Stimulated activated CD4-positive, alpha-beta T cell treated with anti-CD3 and anti-CD28 coated beads, Interleukin-1b, Interleukin-23, amount 100 ng/mL, for 1 hour (primary cell): ENCODE measurements at places on chromosomes 5 and 9.

DNA sequence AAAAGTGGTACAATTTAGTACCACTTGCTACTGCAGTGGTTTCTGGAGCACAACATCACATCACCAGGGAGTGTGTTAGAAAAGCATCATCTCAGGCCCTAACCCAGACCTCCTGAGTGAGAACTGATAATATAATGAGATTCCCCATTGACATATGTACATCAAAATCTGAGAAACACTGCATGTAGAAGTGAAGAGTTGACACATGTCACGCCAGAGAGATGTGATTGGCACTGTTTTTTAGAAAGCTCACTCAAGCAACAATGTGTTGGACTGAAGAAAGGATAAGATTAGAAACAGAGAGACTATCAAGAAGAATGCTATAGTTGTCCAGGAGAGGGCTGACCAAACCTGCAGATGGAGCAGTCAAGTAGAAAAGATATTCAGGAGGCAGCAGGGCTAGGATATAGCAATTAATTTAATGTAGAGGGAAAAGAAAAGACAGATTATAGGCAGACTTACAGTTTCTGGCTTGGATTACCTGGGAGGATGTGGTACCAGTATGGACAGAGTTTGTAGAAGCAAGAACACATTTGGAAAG is 324.4 kb upstream of the ADAMTSL1 start:
- no peak for DNase-seq

DNA sequence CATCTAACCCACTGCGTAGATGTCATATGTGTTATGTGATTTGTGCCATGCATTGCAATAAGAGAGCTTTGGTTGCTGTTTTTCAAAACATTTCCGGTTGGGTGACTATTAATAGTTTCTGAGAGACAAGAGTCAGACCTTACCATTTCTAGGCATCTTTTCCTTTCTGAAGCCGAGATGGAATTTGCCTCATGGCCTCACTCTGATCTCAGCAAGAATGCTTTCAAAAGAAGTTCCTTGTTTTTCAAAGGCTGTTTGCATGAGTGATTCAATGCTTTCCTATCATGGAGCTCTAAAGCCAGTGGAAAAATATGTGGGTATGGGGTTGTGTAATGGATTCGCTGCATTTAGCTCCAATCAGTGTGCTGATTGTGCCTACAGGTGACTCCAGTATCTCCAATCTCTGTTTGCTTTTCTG is 203.1 kb upstream of the PPP1R2B start:
- DNase-seq, result no peak

GRCh38 chr5:79642210-79642609 is 30.0 kb downstream of the TENT2 start:
- DNase-seq, result no peak

DNA sequence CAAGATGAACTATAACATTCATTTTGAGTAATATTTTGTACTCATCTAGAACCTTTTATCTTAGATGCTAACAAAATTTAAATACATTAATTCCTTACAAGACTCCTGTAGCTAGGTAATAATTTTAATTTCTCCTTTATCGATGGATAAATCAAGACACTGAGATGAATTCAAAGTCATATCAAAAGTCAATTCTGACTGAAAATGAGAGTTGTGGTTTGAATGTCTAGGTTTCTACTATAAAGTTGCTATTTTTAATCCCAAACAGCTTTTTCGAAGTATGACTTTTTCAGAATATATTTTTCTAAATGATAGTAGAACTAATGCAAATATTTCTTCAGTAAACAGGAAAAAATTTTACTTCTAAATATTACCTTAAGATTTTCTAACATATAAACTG is 491.7 kb upstream of the FAM174A start:
- DNase-seq, result no peak

DNA sequence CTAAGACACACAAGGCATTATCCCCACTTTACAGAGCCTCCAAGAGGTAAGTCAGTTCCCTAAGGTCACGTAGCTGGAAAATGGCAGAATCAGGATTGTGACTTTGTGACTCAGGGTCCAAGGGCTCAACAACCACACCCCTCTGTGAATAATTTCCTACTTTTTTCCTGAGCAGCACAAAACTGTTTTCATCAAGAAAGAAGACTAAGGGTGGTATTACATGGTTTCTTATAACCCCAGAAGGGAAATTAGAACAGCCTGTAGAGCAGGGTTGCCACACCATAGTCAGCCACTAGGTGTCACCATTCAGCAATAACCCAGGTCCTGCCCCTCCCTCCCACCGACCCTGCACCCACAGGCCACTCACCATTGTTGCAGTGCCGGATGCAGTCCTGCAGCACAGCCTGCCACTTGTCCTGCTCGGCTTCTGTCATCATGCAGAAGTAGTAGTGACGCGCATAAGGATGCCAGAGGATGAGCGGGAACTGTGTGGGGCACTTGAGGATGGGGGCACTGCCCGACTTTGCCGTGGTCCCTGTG is 72.1 kb downstream of the LRSAM1 start:
- DNase-seq, result no peak
